Activated naive CD8-positive, alpha-beta T cell treated with anti-CD3 and anti-CD28 coated beads, Interleukin-2, amount 50 U/mL, for 16 hours (primary cell): ENCODE measurements at places on chromosomes 1 and 21.

GRCh38 chr1:116605315-116605714 is 34.5 kb upstream of the CD58 start:
- DNase-seq: no peak

DNA sequence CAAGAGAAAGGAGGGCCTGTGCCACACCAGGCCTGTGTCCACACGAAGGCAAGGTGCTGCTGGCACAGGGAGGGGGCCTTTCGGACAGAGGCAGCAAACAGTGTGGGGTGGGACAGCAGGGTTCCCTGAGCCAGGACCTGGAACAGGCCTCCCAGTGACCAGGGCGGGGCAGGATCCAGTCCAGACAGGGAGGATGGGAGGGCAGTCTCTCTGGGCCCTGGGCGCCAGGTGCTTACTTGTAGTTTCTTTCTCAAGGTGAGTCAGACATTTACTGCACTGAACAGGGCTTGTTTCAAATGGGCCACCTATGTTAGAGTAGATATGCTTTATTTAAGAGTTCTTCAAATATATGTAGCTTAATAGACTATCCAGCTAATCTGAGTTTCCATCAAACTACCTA is 52.8 kb upstream of the STUM start:
- DNase-seq: no peak

- no peak for DNase-seq
These were observed 273.9 kb downstream of the TM2D1 start for GRCh38 chr1:61450872-61451571.

GRCh38 chr1:63915121-63915520 is 141.3 kb downstream of the ROR1 start:
- no peak for DNase-seq

GRCh38 chr1:206835186-206835585 is 30.2 kb upstream of the IL20 start:
- no peak for DNase-seq

- DNase-seq: no peak
These were observed 58.5 kb upstream of the ACTL8 start for GRCh38 chr1:17696417-17697301.

GRCh38 chr1:25985171-25985570 is 12.7 kb downstream of the PAFAH2 start:
- DNase-seq: no peak

DNA sequence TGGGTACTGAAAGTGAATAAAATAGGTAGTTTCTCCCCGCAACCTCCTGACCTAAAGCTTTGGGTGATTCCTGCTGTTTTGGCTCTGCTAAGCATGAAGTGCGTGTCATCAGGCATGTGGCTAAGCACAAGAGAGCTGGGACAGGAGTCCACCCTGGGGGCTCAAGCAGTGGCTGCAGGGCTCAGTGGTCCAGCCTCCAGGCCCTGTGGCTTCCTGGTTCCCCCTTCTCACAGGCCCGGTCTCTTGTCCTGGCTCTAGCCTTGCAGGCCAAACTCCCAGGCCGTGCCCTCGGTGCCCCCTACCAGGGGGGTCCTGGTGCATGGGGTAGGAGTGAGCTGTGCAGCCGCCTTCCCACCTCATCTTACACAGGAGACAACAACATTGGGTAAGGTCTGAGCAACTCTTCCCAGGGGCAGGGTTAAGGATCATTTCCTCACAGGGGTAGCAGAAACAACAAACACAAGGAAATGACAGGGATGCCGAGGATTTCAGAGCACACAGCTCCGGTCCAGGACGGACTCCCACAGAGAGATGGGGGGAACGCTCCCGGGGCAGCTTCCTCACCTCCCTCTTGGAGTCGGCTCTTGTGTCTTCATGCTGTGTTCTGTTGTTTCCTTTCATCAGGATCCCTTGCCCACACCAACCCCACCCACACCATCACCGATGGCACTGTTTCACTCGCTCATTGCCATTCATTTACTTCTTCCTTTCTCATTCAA is 19.8 kb upstream of the SLC2A1 start:
- DNase-seq: no peak

DNA sequence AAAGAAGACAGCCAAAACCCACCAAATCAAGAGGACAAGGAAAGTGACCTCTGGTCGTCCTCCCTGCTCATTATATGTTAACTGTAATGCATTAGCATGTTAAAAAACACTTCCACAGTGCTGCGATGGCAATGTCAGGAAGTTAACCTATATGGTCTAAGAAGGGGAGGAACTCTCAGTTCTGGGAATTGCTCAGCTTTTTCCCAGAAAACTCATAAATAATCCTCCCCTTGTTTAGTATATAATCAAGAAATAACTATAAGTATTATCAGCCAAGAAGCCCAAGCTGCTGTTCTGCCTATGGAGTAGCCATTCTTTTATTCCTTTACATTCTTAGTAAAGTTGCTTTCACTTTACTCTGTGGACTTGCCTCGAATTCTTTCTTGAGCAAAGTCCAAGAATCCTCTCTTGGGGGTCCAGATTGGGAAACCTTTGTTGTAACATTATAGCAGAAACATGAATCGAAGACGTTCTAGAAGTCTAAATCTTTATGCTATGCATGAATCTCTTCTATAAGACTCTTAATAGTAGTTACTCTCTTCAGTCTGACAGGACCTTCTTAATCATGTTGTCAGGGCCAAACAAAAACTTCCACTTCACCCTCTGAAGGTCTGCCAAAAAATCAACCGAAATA is 110.0 kb upstream of the VANGL1 start:
- no peak for DNase-seq

GRCh38 chr1:1143636-1144035 is 27.7 kb upstream of the C1orf159 start:
- no peak for DNase-seq

GRCh38 chr1:27487966-27488884 is 1.7 kb downstream of the WASF2 start:
- DNase-seq: no peak

DNA sequence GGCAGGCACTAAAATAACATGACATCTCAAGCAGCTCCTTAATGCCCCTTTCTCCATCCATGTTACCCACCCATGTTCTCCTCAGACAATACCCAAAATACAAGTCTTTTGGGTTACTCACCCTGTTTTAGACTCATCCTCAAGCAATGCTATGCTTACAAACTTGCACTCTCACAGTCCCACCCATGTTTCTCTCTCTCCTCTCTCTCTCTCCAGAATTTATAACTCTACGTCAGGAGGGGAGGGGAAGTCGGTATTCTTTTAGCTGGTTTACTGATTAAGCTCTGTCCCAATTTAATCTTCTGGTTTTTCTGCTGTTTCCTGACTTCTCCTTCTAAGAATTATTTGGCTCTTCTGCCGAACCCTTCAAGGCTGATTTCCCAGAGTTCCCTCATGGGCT is 98.0 kb upstream of the NR5A2 start:
- no peak for DNase-seq

DNA sequence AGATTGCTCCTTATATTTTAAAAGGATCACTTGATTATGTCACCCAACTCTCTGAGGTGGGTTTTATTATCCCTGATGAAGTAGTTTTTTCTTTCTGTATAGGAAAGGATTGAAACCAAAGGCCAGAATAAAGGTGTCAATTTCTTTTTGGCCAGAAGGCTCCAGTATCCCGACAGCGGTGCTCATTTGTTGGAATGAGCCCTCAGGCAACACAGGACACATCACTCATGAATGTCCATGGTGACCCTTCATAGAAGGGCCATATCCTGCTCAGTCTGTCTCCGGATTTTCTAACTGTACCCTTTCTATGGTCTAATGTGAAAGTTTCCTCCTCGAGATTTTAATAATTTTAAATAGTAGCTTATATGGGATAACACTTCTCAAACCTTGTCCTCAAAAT is 171.3 kb upstream of the USP24 start:
- no peak for DNase-seq

GRCh38 chr21:31908106-31909031 is 35.5 kb downstream of the HUNK start:
- no peak for DNase-seq

GRCh38 chr1:171916315-171916771 is 75.0 kb downstream of the DNM3 start:
- DNase-seq: no peak

- no peak for DNase-seq
These were observed 355.8 kb upstream of the PTBP2 start for GRCh38 chr1:96365596-96366390.

- no peak for DNase-seq
These were observed 8.0 kb downstream of the RCSD1 start for GRCh38 chr1:167638064-167638463.

GRCh38 chr1:79679916-79680315 is 673.4 kb upstream of the ADGRL4 start:
- DNase-seq: no peak

DNA sequence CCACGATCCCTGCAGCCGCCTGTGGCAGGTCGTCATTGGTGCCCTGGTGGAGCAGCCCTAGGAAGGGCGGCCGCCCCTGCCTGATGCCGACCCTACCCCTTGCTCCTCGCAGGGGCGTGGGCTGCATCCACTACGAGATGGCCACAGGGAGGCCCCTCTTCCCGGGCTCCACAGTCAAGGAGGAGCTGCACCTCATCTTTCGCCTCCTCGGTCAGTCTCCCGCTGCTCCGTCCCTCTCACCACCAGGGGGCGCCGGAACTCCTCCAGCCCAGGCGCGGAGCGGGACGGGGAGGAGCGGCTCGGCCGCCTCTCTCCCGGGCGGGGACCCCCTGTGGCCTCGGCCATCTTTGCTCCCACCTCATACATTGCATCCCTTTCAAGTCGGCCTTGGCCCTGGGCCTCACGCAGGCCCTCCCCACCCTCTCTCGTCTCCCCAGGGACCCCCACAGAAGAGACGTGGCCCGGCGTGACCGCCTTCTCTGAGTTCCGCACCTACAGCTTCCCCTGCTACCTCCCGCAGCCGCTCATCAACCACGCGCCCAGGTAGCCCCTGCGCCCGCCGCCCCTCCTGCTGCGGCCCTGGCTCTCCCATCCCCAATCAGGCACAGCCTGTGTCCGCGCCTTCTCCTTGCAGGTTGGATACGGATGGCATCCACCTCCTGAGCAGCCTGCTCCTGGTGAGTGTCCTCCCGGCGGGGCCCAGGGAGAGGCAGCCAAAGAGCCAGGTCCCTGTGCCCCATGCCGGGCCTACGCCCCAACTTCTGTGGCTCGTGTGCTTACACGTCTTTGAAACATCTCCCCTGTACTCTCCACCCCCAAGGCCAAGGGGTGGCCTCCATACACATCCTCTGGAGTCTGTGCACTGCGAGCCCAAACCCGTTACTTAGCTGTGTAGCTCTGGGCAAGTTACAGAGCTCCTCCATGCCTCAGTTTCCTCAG is 24.7 kb downstream of the CDK18 start:
- peak; percentile 76 for DNase-seq

GRCh38 chr1:212667223-212668139 is 32.2 kb downstream of the BATF3 start:
- DNase-seq: no peak

GRCh38 chr21:37548521-37548981 is 182.0 kb downstream of the DYRK1A start:
- no peak for DNase-seq

DNA sequence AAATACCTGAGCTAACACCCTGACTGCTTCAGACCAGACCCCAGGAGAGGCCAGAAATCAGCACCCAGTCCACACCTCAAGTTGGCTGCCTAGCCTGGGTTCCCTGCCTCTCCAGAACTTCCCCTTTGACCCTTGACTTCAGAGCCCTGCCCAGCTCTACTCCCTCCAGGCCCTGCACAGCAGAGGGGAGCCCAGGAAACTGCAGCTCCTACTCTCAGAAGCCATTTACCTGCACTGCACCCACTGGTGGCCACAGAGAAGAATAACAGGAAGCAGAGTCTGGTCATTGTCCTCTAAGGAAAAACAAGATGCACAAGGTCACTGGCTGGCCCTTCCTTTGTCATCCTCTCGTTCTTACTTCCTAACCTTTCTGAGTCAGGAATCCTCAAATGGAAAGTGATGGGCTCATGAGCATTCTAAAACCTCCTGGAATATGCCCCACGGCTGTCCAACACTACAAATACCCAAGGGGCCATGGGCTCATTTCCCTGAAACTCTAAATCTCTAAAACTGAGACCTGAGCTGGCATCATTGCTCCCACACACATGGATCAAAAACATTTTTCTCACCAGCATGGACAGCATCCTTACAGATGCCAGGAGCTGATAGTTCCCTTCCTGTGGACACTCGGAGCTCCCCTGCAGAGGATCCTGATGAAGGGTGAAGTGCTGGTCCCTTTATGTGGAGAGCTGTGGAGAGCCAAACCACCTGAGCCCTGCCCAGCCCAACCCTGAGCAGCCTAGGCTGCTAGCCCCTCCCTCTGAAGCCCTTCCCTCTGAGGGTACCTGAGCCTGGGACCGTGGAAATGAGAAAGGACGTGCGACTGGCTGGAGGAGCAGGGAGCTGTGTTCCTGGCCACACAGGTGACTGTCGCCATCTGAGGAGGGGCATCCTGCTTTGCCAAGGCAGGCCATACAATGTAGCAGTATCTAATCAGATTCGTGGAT is at the start of gene ITLN2:
TSS of gene ITLN2 (minus strand) at position 652 of the 947 bp plus-strand sequence. CDS start at position 584, 68 bp downstream.
- DNase-seq: no peak

GRCh38 chr1:109928591-109929111 is 18.0 kb downstream of the CSF1 start:
- DNase-seq: no peak

GRCh38 chr1:44848456-44849181 is 5.6 kb upstream of the PTCH2 start:
- no peak for DNase-seq

- DNase-seq: no peak
These were observed 16.4 kb upstream of the RAB29 start for GRCh38 chr1:205791568-205792180.

DNA sequence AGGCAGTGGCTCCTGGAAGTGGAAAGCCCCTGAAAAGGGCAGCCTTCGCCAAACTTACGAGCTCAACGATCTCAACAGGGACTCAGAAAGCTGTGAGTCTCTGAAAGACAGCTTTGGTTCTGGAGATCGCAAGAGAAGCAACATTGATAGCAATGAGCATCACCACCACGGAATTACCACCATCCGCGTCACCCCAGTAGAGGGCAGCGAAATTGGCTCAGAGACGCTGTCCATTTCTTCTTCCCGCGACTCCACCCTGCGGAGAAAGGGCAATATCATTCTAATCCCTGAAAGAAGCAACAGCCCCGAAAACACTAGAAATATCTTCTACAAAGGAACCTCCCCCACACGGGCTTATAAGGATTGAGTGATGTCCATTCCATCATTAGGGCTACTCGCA is 42.4 kb downstream of the PLPPR4 start:
- no peak for DNase-seq

- no peak for DNase-seq
These were observed 3.3 kb downstream of the USP24 start for GRCh38 chr1:55211863-55212262.
